Stimulated activated CD4-positive, alpha-beta T cell treated with anti-CD3 and anti-CD28 coated beads, TNF-alpha, amount 100 ng/mL, for 4 hours (primary cell): ENCODE measurements at places on chromosomes 7 and 10.

DNA sequence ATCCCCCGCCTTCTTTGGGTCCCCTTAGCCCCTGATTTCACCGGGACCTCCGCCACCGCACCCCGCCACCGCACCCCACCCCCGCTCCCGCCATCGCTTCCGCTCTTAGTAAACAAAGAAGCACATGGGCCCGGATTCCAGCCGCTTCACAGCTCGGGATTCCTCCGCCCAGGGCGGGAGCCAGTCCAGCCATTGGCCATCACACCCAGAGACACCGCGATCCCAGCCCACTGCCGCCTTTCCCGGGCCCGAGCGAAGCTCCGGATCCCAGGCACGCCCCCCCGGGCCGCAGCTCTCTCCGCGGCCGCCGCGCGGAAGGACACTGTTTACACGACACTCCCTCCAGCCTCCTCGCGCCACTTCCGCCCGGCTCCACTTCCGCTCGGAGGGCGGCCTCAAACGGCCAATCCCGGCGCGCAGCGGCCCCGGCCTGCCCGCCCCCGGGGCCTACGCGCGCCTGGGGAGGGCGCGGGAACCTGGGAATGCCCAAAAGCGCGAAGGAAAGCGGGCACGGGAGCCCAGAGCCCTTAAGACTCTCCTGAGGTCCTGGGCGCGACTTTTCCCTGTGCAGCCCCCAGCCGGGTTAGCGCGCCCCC is 679 bp downstream of the MCM7 start:
- DNase-seq = peak; percentile 75

DNA sequence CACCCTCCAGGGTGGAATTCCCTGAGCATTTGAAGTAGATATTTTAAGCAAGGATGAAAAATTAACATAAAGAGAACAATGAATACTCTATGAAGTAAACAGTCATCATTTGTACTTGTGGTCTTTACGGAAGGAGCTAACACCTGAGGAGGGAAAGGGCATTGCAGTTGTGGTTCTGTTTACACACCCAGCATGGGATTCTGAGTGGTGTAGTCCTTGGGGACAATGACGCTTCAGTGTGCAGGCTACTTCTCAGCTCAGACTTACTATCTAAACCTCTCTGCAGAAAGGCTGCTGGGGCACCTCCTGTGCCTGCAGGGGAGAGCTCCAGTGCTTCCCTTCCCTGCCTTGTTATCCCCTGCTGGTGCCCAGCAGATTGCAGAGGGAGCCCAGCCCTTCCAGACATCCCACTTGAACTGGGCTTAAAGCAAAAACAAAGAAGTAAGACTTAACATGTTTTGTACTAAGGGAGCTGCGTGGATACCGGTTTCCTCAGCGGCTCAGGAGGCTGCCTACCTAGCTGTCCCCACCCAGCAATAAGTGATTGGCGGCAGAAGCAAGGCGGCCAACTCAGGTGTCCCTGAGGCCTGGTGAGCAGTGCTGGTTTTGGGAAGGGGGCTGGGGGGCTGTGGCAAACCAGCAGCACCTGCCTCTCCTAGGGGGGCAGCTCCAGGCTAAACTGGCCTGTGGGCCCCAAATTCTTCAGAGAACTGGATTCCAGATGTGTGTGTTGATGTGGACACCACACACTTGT is 89.1 kb downstream of the CELF2 start:
- no peak for DNase-seq

DNA sequence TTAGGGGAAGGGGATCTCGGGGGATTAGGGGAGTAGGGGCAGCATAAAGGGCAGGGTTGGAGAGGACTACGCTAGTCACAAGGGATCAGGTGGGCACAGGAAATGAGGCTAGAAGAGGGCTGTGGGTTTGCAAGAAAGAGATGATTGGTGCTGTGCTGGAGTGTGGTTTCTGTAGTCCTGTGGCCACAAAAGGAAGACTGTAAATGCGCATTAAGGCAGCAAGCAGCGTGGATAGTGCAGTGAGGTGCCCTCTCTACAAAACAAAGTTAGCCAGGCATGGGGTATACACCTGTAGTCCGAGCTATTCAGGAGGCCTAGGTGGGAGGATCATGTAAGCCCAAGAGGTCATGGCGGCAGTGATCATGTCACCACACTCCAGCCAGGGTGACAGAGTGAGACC is 212.1 kb downstream of the MLLT10 start:
- no peak for DNase-seq

- no peak for DNase-seq
Measured at GRCh38 chr7:130925136-130925794, 191.3 kb upstream of the KLF14 start.

GRCh38 chr10:24097751-24098207 is 111.2 kb upstream of the KIAA1217 start:
- no peak for DNase-seq

GRCh38 chr7:148395352-148395811 is 195.2 kb upstream of the C7orf33 start:
- DNase-seq = no peak

- DNase-seq = no peak
Measured at GRCh38 chr10:54653518-54653917, 147.5 kb downstream of the PCDH15 start.

DNA sequence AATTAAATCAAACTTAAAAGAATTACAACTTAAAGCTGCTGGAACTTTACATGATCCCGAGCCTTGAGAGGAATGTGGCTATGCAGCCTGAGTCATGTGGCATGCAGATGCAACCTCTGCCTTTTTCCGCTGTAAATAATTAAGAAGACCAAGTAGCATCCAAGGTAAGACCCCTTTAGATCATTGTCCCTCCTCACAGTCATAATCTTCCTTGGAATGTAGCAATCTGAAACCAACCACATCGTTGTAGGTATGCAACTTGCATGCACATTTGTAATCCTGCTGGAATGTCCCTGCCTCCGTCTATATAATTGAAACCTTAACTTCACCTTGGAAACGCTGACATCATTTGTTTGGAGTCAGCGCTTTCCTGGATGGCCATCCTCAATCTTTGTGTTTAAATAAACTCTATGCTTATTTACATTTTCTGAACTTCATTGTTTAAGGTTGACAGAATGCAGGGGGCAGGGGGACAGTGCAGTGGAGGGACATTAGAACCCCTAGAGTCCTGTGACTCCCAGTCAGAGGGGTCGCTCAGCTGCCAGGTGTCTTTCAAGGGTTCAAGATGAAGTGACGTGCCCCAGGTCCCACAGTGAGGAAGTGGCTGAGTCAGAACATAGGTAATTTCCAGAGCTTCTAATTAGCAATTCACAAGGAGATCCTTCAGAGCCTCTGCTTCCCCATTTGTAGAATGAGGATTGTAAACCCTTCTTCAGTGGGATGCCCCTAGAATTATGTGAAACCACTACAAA is 110.7 kb downstream of the RALA start:
- no peak for DNase-seq

DNA sequence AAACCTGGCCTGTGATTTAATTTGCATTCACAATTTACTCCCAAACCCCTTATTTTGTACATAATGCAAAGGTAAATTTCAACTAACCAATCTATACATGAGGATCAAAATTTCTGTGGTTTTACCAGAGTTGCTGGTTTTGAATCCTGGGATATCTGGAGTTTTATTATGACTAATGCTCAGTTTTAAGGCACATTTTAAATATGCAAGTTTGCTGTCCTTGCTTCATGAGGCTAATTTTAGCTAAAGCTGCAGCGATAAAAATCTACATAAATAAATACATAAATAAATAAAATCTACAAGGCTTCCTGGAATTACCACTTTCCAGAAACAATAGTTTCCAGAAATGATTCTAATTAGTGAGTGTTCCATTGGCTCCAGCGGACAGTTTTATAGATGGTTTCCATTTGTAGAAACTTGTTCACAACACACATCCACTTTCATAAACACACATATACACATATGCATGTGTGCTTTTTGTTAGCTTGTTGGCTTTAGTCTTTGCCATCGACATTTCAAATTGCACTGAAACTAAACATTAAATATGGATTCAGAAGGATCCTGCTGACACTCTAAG is 339.5 kb upstream of the NRP1 start:
- no peak for DNase-seq

- no peak for DNase-seq
Measured at GRCh38 chr7:130153211-130153908, 51.8 kb downstream of the TMEM209 start.
